ENCODE measurements at places on chromosomes 7 and 10. TPM values are rescaled to one million over a fixed set of nuclear protein-coding genes. Genes with fewer than 3 reads are reported as not detected.

Gene TLX1
- total RNA-seq: not detected

GRCh38 chr7:115346685-115347084 lies 424.8 kb downstream of the MDFIC start:
- H3K36me3 ChIP-seq: no peaks in the 10 kb centered on the region
- DNase-seq: no peak
- no peak overlapping the region for H3K27ac ChIP-seq

Gene NODAL
- total RNA-seq: 19.2 TPM

- H3K36me3 ChIP-seq: no peaks in the 10 kb centered on the region
- H3K4me1 ChIP-seq: peaks cover 5% of the 10 kb centered on the region
- no peak overlapping the region for H3K27ac ChIP-seq
- DNase-seq: no peak
- H3K27me3 ChIP-seq: no peaks in the 10 kb centered on the region
Measured at GRCh38 chr7:67760971-67761370, 764.3 kb downstream of the TYW1 start.

Gene WNT8B
- total RNA-seq: not detected

Gene MYL7
- 120 TPM for total RNA-seq

GRCh38 chr7:157674715-157675426 lies 338.1 kb downstream of the DNAJB6 start:
- no peaks in the 10 kb centered on the region for H3K4me1 ChIP-seq
- peak; percentile 17 for DNase-seq
- H3K27ac ChIP-seq: no peak overlapping the region
- no peaks in the 10 kb centered on the region for H3K36me3 ChIP-seq
- H3K27me3 ChIP-seq: no peaks in the 10 kb centered on the region

Gene CH25H
- total RNA-seq: not detected

GRCh38 chr10:132113766-132114365 lies 48.1 kb downstream of the JAKMIP3 start:
- H3K36me3 ChIP-seq: no peaks in the 10 kb centered on the region
- H3K4me1 ChIP-seq: peaks cover 7% of the 10 kb centered on the region
- no peak for DNase-seq
- peak overlapping the region; percentile 56 for H3K27ac ChIP-seq
- peak overlapping the region; percentile 41 for H3K4me3 ChIP-seq

Gene AKR1B15
- total RNA-seq: not detected

Gene PDGFA
- 11.4 TPM for total RNA-seq

- no peak overlapping the region for H3K27ac ChIP-seq
- H3K27me3 ChIP-seq: no peaks in the 10 kb centered on the region
- no peaks in the 10 kb centered on the region for H3K4me1 ChIP-seq
- no peak for DNase-seq
- H3K36me3 ChIP-seq: no peaks in the 10 kb centered on the region
Measured at GRCh38 chr10:28279878-28280277, 23.0 kb downstream of the MPP7 start.

DNA sequence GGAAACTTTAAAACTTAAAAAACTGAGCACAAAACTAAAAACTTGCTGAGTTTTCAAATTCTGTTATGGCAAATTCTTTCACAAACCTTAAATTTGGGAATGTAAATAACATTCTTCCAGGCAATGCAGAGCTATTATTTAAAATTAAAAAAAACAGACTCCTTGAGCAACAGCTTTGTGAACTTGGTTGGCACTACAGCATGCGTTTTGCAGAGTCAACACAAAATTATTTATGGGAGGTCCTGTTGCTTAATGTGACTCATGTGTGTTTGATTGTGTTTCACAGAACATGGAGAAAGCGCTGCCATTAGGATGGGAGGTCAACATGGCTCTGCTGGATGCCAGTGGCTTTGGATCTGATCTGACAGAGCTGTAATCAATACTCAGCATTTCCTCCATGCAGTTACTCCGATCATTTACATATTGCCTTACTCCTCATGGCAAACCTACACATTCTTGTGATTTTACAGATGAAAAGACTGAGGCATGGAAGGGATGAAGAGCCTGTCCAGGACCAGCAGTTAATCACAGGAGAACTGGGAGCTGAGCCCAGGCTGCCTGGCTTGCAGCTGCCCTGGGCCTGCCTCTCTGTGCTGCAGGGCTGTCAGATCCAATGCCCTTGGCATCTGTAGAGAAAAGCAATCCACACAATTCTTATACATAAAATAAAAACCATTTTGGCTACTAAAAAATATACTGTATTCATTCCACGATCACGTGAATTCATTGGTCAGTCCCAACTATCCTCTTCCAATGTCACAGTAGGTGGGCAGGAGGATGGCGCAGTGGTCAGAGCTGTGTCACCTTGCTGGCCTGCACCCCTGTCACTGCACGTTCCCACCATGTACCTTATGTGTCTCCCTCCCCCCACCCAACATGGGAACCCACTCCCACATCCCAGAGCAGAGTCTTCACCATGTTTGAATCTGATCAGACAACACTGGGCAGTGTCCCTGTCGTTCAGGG lies 200.9 kb downstream of the CXCL12 start:
- DNase-seq: no peak
- no peak overlapping the region for H3K27ac ChIP-seq
- H3K4me3 ChIP-seq: no peak overlapping the region
- H3K27me3 ChIP-seq: no peaks in the 10 kb centered on the region
- no peaks in the 10 kb centered on the region for H3K36me3 ChIP-seq

Gene GBF1
- 30.2 TPM for total RNA-seq

Gene CLRN3
- total RNA-seq: not detected

- no peak for DNase-seq
- H3K4me1 ChIP-seq: no peaks in the 10 kb centered on the region
- no peak overlapping the region for H3K27ac ChIP-seq
- H3K36me3 ChIP-seq: no peaks in the 10 kb centered on the region
Measured at GRCh38 chr10:86686972-86687371, 18.7 kb downstream of the LDB3 start.

Gene TMEM176B
- 0.31 TPM for total RNA-seq

DNA sequence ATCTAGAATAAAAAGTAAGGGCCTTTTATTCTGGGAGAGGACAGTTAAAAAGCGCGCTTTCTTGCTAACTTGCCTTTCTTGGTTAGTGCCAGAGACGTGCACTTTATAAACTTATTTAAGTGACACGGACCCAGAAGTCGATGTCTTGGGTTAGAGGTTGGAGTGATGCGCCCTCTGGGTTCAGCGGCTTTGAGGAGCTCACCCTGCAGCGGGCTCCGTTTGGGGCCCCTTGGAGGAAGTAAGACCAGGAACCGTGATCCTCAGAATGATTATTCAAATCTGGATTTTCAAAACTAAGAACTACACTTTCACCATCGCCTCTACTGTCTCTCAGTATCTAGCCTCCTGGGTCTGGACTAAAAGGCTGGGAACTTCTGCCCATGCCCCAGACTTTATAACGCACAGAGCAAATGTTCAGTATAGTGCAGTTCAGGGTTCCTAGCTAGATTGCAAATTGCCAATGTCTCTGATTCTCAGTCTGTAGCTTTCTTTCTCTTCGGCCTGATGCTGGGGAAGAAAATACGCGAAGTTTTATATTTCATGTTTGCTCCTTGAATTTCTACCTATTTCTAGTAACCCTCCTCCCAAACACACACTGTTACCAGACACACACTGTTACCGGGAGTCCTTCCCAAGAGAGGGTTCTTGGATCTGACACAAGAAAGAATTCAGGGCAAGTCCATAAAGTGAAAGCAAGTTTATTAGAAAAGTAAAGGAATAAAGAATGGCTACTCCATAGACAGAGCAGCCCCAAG lies 18.6 kb upstream of the SMO start:
- peaks cover 6% of the 10 kb centered on the region for H3K36me3 ChIP-seq
- H3K4me1 ChIP-seq: peaks cover 7% of the 10 kb centered on the region
- H3K27ac ChIP-seq: peak overlapping the region; percentile 5
- DNase-seq: peak; percentile 70
